Stimulated activated CD4-positive, alpha-beta T cell treated with anti-CD3 and anti-CD28 coated beads, Interleukin-12 subunit alpha, Interleukin-12 subunit beta, amount 100 ng/mL, for 4 hours (primary cell): ENCODE measurements at places on chromosomes 6 and 20.
A peak's percentile ranks its signal among the peaks of the same experiment; 100 is the strongest.

- DNase-seq, result no peak
Observed at GRCh38 chr6:167487749-167488664, 163.1 kb downstream of the TTLL2 start.

GRCh38 chr6:129364767-129365166 lies 345.2 kb downstream of the ARHGAP18 start:
- DNase-seq, result no peak

GRCh38 chr6:35719830-35720733 lies 16.8 kb upstream of the ARMC12 start:
- no peak for DNase-seq

GRCh38 chr6:141963543-141964295 lies 169.0 kb upstream of the GJE1 start:
- DNase-seq, result no peak

- no peak for DNase-seq
Observed at GRCh38 chr6:34834789-34835518, 43.1 kb downstream of the BLTP3A start.

- no peak for DNase-seq
Observed at GRCh38 chr6:140561701-140562100, 1187.3 kb upstream of the CITED2 start.

GRCh38 chr6:122789182-122790027 lies at the start of gene SMPDL3A:
SMPDL3A (plus strand) TSS chr6:122789258; CDS start chr6:122789347, 89 bp downstream.
- DNase-seq, result no peak

- no peak for DNase-seq
Observed at GRCh38 chr6:163748886-163749285, 334.4 kb downstream of the QKI start.

- no peak for DNase-seq
Observed at GRCh38 chr6:18363746-18364145, 23.4 kb upstream of the RNF144B start.

- DNase-seq, result no peak
Observed at GRCh38 chr6:105882828-105883227, 203.3 kb upstream of the PRDM1 start.

- DNase-seq, result peak; percentile 66
Observed at GRCh38 chr6:28586962-28587745, 61.5 kb downstream of the GPX5 start.

GRCh38 chr6:108904741-108905140 lies 56.5 kb downstream of the ARMC2 start:
- DNase-seq, result no peak

DNA sequence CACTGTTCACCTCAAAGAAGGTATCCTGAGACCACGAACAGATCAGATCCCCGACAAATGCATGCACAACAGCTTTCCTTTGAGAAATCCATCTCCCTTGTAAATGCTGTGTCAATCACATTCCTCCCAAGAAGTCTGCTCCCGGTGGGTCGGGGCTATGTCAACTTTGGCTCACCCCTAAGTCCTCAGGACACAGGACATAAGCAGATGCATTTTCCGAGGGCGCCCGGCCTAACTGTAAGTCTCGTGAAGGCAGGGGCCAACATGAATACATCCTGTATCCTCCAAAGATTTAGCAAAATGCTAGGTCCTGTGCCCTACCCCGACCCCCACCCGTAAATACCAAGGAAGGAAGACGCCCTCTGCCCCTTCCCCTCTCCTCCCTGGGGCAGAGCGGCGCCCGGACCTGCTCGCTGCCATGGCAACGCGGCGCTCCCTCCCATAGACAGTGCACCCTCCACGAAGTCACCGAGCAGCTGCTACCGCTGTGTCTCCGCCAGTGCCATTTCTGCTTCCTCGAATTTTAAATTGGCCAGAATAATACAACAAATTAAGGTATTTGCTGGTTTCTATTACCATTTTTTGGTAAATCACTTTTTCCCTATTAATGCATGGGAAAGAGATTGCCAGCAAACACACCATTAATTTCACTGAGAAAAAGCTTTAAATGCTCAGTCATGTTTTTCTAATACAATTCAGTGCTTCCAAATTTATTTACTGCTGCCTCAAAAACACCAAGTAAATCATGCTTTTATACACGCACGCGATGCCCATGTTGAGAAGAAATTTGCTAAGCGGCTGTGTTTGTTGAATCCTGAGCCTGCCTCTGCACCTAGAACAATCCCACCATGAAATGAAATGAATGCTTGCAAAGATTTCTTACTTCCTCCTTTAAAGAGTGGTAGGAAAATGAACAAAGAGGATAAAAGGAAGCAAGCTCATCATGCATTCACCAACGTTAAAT lies 100.6 kb downstream of the PCSK2 start:
- no peak for DNase-seq

DNA sequence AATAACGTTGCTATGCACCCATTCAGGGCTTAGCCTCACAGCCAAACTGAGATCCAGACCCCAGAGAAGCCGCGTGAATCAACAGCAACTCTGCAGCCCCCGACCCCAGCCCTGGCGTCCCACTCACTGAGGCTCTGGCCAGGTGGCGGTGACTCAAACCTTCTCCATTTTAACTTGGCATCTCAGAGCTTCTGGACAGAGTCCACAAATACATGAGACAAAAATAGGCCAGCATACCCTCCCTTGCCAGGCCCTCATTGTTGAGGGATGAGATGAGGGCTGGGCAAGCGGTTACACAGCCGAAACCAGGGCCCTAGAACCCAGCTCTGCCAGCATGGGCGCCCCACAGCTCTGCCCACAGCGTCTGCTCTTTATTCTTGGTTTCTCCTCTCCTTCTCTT lies 118.4 kb downstream of the MYLK4 start:
- no peak for DNase-seq

DNA sequence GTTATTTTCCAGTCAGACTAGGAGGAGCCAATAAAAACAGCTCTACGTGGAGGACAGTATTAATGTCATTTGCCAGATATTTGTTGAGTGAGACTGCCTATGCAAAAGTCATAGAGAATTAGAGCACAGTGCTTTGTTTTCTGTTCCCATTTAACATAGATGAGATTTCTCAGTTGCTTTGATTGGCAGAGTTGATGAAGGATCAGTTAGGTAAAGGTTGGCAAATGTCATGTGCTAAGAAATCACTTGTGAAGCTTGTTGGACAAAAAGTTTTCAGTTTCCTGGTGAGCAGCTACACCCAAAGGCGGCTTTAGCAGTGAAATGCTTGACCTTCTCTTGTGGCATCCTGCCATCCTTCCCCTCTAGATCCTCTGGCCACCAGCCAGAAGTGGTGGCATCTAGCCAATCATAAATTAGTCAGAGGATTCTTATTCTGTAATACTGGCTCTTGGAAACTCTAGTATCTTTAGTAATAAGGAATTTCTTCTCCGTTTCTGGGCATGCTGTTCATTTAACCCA lies 37.0 kb downstream of the BCKDHB start:
- no peak for DNase-seq

DNA sequence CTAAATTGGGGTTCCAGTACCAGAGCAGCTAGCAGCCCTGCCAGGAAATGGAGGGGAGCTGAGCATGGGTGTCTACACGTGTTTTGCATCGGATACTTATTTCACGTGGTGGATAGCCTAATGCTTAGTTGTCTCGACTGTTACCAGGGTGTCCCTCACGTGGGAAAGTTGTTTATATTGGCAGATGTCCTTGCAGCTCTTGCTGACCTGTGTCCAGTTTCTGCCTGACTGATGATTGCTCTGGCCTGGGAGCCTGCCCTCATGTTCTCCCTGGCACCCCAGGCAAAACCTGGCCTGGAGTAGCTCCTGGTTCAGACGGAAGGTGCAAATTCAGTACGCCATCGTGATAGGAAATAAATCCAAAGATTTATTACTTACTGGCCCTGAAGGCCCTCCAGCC lies 11.8 kb upstream of the FERMT1 start:
- DNase-seq, result no peak

DNA sequence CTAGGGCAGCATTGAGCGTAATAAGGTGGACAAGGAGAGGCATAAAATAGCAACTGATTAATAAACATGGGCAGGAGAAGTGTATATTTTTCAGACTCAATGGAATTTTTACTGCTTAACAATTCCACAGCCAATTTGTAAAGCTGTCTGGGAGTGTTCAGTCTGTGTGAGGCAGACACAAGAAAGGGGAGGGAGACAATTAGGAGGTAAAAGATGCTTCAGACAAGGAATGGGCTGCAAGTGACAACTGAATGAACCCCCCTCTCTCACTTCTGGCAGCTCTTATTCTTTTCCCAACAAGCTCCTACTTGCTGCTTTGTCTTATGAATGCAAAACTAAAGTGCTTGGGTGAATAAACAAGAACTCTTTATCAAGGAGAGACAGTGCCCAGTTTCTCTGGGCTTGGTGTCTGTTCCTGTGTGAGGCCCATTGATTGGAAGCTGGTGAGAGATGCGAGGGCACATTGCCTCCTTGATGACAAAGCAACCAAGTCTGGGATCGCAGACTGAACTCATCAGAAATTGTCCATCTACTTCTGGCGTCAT lies 575.3 kb downstream of the RNF144B start:
- DNase-seq, result no peak

DNA sequence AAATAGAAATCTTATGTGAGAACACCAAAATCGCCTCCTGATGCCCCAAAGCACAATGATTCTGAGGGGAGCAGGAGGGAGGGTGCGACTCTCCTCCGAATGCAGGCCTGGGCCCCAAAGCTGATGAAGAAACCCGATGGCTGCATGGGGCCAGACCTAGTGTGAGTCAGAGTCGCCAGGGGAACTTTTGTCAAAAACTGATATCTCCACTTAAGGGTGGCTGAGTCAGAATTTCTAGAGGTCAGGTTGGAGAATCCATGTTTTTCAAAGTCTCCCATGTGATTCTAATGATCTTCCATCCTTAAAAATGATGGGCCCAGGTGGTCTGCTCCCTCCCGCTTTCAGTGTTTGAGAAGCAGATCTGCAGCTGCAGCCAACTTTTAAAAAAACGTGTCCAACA lies 172.8 kb downstream of the BACH2 start:
- peak; percentile 28 for DNase-seq

DNA sequence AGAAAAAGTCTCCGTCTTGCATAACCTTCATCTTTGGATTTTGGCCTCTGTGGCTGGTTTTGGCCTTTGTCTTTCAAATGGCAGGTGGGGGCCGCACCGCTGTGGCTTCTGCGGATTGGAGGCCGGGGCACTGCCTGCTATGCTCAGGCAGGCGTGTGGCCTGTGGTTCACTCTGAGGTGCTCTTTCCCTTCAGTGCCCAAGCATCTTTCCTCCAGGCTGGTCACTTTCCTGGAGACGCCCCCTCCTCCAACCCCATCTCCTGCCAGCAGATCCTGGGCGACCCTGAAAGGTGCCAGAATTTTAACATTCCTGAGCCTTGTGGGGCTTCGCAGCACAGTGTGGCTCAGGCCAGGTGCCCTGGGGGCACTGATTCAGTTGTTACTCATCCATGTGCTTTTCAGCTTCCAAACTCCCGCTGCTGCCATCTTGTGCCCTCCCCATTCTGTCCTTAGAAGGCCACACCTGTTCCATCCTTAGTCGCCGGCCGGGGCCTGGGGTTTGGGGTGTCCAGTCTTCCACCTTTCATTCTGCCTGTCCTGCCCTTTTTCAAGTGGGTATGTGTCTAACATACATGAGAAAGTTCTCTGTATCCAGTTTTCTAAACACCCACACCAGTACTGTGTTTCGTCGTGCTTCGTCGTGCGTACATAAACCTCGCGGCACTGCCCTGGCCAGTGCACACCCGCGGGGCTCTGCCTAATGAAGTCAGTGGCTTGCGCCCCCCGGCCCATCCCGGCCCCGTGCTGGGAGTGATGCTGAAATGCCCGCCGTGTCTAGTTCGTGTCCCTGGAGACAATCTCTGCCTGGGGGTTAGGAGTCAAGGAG lies 12.1 kb downstream of the SS18L1 start:
- no peak for DNase-seq

DNA sequence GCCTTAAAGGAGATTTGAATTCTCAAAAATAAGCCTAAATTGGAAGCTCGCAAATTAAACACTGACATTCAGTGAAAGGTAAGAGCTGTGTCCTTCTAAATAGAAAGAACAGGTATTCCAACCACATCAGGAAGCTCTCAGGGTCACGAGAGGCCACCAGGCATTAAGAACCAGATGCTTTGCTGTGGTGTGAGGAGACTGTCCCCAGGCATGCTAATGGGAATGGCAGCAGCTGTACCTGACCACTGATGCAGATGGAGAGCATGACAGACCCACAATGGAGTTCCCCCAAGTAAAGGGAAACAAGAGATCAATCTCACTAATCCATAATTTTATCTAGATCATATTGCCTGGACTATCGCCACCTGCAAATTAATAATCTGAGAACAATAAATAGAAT lies 658.9 kb upstream of the NOX3 start:
- DNase-seq, result no peak

GRCh38 chr20:46009816-46010215 lies 1.1 kb downstream of the MMP9 start:
- no peak for DNase-seq

DNA sequence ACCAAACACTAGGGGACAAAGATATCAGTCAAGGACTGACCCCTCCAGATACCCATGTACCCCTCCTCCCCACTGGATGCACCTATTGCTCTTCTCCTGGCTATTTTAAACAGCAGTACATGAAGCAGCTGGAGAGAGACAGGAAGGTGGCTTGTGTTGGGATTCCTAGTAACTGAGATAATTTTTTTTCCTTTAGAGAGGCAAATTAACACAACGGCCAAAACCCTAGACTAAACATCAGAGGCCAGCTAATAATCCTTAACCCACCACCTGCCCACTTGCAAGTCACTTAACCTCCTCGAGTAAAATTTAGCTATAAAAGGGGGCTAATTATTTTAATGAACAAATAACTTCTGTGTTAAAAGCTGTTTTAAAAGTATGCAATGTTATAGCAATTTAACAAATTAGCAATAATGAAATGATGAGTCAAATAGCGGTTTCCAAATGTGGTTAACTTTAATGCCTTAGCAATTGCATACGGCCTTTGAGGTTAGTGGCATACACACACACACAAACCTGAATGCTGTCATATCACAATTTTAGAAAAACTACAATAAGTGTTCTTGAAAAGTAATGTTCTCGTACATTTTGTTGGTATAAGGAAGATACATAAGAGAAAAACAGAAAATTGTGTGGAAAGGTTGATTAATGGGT lies 151.7 kb downstream of the FRK start:
- DNase-seq, result no peak
